Tongue (tissue), 3 donors: ENCODE measurements at places on chromosomes 5 and 9.
A peak's percentile ranks its signal among the peaks of the same experiment; 100 is the strongest.

DNA sequence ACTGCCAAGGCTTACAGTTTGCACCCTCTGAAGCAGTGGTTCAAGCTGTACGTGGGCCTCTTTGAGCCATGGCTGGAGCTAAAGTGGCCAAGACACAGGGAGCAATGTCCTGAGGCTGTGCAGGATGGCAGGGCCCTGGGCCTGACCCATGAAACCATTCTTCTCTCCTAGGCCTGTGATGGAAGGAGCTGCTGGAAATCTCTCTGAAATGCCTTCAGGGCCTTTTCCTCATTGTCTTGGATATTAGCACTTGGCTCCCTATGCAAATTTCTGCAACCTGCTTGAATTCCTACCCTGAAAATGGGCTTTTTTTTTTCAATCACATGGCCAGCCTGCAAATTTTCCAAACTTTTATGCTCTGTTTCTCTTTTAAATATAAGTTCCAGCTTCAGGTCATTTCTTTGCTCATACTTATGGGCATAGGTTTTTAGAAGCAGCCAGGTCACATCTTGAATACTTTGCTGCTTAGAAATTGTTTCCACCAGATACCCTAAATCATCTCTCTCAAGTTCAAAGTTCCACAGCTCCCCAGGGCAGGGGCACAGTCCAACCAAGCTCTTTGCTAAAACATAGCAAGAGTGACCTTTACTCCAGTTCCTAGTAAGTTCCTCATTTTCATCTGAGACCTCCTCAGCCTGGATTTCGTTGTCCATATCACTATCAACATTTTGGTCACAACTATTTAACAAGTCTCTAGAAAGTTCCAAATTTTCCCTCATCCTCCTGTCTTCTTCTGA is 138.3 kb downstream of the OSTF1 start:
- no peak for DNase-seq

DNA sequence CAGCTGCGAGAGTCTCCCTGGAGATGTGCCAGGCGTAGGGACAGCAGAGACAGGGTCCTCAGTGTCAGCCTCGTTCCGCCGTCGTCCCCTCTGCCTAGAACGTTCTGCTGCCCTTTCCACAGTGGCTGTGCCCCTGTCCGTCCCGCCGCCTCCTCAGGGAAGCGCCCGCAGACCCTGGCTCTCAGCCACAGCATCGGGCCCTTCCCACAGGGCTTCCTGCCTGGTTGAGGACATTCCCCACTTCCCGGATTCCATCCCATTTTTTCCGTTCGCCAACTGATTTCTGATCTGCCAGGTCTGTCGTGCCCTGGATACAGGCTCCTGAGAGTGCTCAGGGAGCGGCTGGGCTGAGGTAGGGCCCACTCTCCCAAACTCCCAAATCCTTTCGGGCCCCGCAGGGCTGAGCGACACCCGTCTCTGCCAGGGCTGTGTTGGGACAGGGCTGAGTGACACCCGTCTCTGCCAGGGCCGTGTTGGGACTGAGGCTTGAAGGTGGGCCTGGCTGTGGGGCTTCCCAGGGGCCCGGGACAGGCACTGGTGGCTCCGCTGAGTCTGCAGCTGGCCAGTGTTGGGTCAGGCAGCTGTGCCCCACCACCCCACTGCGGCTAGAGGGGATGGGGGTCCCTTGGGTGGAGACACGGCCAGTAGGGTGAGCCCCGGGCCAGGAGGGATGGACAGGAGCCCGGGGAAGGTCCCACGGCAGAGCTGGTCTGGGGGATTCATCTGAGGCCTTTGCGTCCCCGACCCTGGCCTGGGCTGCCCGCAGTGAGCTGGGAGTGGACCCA is 15.9 kb downstream of the DNLZ start:
- DNase-seq = no peak

DNA sequence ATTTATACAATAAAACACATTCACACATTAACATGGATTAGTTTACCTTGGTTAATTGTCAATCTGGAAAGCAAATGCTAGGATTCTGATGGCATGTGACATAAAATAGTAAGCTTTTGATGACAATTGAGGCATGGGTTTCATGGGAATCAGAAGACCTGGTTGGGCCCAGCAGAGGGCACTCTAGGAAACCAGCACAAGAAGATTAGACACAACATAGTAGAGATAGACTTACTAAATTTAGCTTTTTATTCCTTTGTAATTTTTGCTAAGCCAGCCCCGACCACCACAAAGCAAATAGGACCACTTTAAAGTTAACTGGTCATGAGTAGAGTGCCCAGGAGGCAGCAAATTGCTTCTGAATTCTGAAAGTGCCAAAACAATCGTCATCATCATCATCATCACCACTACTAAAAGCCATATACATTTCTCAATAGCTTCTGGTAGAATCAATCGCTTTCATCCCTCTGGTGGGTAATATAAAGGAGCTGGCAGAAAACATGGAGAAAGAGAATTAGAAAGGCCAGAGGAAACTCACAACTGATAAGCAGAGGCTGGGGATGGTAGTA is 163.2 kb downstream of the ARRDC3 start:
- DNase-seq = no peak

DNA sequence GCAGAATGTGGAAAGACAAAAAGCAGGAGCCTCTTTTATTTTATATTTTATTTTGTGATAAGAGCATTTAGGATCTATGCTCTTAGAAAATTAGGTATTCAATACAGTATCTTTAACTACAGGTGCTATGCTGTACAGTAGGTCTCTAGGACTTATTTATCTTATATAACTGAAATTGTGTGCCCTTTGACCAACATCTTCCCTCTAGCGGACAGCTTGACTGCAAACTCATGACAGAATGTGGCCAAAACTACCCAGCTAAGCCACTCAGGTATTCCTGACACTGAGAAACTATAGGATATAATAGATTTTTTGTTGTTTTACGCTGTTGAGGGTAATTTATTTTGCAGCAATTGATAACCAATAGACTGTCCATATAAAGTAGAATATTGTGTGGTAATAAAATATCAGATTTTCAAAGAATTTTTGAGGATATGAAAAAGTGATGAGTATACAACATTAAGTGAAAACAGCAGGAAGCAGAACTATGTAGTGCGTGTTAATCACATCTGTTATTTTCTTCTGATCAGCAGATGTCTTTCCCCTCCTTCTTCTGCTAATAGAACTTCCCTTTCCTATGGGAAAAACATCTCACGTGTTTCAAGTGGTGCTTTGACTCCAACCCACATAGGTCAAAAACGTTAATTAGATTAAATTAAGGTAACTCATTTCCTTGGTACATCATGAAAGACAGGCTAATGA is 69.9 kb upstream of the SELENOP start:
- DNase-seq = no peak

DNA sequence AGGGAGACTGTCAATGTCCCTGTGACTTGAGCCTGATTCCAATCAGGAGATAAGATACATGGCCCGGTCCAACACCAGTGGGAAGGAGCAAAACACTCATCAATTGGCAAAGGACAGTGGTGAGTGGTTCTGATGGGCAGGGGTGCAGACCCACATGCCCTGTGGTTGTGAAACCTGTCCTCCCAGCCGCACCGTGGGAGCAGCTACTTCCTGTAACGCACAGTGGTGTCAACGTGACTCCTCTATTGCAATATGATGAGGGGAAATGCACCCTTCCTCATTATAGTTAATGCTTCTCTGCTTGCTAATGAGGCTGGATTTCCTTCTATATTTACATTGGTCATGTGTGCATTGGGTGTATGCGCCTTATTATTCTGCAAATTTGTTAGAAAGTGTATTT is 223.0 kb downstream of the IRX1 start:
- no peak for DNase-seq

DNA sequence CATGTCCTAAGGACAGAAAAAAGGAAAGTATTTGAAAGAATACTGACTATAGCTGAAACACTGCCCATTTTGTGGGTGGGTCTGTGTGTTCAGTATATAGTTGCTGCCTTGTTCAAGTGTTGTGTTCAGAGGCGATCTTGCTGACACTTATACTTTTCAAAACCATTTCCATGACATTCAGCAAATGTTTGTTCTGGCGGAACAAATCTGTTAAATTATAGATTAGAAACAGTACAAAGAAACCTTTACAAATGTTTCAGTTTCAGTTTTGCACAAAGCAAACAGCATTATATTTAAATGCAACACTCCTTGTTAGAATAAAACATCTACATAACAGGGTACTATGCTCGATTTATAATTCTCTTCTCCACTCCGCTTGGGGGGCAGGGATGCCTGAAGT is 2276.3 kb downstream of the MAT2B start:
- DNase-seq = no peak

DNA sequence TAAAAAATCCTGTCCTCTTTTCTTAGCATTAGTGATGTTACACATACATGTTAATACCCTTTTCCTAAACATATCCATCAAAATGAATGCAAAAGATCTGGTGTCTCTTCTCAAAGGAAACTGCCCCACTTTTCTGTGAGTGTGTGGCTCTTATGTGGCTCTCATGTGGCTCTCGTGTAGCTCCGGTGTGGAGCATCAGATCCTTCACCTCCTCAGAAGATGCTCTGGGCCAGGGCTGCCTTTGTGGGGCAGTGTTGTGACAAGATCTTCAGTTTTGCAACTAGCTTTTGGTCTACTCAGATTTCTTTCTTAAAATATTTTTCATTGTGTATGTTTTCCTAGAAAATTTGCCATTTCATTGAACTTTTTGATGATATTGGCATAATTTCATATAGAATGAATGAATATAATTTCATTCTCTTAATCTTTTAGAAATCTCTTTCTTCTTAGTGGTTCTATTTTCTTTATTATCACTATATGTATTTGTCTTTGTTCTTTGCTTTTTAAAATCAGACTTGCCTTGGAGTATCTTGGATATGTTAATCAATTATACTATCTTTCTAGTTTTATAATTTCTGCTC is 19.4 kb downstream of the GARNL3 start:
- DNase-seq = peak; percentile 28

DNA sequence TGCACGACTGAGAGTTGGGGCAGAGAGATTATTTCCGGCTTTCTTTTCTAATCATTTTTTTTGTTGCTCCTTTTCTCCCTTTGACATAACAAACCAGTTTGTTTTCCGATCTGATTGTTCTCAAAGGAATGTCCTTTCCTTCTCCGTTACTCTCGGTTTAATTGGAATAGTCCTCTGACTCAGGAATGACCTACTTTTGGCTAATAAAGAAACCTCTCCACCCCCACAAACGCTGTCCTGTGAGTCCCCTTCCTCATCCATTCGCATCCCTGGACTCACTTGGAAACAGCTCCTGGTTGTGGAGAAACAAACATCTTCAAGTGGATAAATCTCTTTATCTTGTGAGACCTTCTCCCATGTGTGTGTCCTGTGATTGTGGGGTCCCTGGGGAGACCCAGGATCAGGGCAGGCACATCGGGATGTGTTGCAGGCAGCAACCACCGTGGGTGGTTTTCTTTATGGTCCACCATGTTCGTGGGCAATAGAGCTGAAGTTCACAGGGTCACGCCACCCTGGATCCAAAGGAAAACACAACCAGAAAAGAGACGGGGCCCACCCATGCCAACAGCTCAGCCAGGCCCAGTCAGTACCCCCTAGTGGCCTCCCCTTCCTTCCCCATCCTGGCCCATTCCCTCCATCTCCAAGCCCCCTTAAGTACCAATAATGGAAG is 45.2 kb upstream of the NEK6 start:
- no peak for DNase-seq

- no peak for DNase-seq
Observed at GRCh38 chr5:139378101-139378825, 4.8 kb downstream of the SLC23A1 start.

GRCh38 chr5:170108266-170108785 is 2.6 kb downstream of the FOXI1 start:
- no peak for DNase-seq

- DNase-seq = no peak
Observed at GRCh38 chr5:38737976-38738375, 107.8 kb upstream of the OSMR start.

- DNase-seq = no peak
Observed at GRCh38 chr9:132879457-132880323, 992 bp downstream of the SPACA9 start.

- DNase-seq = no peak
Observed at GRCh38 chr5:76602094-76602726, 21.0 kb downstream of the F2RL2 start.

GRCh38 chr5:67619235-67619634 is 422.6 kb upstream of the CD180 start:
- no peak for DNase-seq

- no peak for DNase-seq
Observed at GRCh38 chr9:14994738-14995137, 84.5 kb upstream of the FREM1 start.

DNA sequence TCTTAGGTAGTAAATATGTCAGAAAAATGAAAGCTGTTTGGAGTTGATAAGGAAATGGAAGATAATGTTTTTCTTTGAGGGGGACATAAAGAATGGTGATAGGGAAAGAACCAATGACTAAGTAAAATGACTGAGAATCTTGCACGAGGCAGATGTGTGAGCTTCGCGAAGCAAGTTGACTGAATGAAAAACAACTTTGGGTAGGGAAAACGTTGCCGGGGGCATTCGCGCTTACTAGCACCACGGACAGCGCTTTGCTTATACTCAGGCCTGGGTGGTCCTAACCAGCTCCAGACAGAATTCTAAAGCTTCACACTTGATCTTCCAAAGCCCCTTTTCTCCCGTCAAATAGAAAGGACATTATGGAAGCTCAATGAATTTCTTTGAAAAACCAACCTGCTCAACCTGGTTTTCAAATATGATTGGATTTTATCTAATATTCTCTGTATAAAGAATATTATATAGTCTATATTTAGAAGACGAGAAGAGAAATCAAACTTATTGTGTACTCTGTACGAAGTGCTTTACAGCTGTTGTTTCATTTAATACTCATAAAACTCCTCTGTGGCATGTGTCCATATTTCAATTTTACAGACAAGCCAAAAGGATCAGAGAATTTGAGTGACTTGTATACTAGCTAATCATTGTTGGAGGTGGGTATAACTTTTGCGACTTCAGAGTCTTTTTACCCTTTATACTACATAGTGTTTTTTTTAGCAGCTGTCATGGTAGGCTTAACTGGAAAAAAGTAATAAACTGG is 1.9 kb upstream of the CDKN2B start:
- peak; percentile 80 for DNase-seq

DNA sequence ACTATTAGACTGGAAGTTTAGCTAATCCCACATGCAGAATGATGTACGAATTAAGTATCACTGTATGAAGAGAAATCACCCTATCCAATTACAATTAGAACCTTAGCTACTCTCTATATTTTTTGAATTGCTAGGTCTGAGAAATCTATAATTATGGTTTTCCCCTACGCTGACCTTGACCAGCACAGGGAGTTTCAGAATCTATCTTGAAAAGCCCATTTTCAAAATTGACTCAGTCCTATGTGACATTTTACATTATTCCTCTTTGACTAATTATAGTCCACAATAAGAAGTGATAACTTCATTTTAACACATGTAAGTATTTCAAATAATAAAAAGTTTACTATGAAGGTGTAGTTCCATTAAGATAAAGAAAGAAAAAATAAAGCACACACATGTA is 21.5 kb downstream of the NUDT12 start:
- DNase-seq = no peak

DNA sequence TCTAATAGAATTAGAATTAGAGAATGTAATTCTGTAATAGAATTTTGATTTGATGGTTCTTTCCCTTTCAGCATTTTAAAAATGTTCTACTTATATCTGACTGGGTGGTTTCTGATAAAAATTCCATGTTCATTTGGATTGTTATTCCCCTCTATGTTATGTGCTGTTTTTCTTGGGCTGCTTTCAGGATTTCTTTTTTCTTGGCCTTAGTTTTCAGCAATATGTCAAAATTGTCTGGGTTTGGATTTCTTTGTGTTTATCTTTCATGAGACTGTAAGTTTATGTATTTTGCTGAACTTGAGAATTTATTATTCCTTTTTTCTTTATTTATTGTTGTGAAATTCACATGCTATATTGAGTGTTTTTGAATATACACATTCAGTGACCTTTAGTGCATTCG is 189.1 kb downstream of the RANBP17 start:
- DNase-seq = peak; percentile 13

- DNase-seq = no peak
Observed at GRCh38 chr9:136554870-136555269, 9.0 kb upstream of the NOTCH1 start.
